ENCODE measurements at places on chromosomes 2 and 18.

DNA sequence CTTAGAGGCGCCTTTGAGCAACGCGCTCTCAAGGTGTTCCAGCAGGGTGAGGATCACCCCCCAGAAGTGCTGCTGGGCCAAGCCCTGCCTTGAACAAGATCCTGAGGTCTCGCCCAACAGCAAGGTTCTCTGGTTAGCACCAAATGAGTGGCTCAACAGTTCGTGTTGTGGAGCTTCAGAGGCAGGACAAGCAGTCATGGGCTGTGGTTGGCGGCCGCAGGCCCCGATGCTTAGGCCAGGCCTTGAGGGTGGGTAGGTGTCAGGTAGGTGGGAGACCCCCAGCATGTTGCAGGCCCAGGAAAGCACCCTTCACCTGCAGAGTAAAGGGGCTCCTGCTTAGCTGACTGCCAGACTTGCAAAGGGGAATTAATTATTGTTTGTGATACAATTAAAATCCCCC is 70.2 kb upstream of the FOSL2 start:
- no peak for ATAC-seq

GRCh38 chr18:51614033-51614432 is 416.6 kb upstream of the MEX3C start:
- no peak for ATAC-seq

DNA sequence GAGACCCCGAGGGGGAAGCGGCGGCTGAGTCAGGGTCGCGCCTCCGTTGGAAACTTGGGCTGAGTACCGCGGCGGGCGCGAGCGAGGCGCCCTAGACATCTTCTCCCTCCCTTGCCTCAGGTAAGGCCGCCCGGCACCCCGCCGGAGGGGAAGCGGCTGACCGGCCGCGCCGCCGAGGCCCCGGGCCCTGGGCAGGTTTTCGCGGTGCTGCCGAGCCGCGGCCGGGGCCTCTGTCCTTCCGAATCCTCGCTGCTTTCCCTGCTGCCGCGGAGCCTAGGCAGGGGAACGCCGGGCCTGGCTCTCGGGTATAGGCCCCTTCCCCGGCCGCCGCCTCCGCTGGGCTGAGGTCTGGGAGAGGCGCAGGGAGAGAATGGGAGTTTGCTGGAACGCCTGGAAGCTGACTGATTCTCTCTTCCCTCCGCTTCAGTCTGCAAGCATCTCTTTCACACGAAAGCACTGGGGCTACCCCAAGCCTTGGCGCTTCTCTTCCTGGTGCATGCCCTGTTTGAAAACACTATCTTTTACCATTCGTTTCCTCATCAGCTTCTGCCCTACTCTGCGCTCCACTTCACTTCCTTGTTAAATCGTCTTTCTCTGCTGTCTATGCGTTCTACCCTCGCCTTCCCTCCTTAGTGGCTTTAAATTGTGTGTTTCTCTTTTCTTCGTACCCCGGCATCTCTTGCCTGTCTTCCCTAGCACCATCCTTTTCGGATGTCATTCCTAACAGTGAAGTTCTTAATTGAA is 652 bp downstream of the PPM1B start:
- ATAC-seq: peak; percentile 0

- no peak for ATAC-seq
Measured at GRCh38 chr2:127598711-127599110, 47.2 kb upstream of the GPR17 start.

- no peak for ATAC-seq
Measured at GRCh38 chr2:133568172-133568571, at the start of gene NCKAP5. NCKAP5 (minus strand) TSS chr2:133568463; CDS start chr2:133517526, 50,937 bp downstream.

DNA sequence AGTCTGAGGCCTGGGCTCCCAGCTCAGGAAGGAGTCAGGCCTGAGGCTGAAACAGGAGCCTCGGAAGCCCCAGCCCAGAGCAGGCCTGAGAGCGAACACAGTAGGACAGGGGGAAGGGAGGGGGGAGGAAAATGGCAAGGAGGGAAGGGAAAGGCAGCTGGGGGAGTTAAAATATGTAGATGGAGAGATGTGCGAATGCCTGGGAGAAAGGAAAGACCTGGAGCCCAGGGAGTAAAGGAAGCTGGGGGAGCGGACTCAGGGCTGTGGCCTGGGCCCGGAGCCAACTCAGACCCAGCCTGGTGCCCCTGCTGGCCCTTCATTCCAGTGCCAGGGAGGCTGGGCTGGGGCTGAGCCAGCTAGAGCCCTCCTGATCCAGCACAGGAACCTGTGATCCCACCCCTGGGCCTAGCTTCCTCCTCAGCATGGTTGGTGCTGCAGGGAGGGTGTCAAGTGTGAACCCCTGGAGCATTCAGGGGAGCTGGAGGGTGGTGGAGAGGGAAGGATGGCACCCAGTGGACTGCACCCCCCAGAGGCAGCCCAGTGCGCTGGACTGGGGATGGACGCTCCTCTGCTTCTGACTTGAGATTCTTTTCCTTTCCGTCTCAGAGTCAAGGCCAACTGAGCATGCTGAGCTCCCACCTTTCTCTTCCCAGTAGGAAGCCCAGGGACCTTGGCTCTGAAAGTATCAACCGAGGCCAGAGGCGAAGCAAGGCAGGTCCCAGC is 46.3 kb downstream of the EMX1 start:
- no peak for ATAC-seq

DNA sequence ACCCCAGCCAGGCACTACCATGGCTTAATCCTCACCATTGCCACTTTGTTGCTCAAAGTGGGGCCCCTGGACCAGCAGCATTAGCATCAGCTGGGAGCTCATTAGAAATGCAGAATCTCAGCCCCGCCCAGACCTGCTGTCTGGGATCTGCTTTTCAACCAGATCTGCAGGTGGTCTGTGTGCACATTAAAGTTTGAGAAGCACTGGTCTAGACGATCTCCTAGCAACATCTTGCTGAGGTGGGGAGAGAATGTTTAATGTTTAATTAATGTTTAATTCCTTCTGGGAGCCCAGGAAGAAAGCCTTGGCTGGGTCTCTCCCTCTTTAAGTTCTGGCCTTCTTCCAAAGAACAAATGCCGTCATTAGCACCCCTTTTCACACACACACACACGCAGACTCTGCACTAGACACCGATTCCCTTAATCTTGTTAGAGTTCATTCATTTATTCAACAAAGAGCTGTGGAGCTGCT is 53.7 kb downstream of the EDAR start:
- ATAC-seq: no peak

DNA sequence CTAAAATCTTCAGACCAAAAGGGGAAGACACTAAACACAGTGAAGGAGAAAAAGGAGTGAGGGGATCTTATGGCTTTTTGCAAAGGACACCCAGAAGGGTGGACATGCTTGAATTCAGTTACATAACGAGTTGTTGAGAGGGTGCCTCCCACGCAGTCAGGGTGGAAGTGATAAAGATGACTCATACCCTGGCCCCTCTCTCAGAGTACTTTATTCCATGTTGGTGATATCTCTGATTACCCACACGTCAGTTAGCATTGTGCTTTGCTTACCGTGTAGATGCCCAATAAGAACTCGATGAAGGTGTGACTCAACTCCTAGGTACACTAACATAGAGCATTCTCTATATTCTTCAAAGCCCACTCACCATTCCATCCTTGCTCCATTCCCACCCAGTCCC is 44.4 kb downstream of the EN1 start:
- no peak for ATAC-seq

DNA sequence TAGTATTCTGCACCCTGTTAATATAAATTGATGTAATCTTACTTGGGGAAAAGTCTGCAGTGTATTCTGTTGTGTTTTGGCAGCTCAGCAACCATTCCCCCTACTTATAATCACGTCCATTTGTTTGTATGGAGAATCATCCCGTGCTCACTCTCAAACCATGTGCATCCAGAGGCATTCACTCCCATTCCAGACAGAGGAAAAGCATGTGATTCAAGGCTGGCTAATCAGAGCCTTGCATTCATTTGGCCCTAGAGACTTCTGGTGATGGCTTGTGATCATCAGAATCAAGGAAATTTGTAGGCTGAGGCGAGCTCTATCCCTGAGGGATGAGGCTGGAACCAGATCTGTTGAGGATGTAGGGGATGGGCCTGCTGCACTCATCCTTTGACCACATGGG is 5.1 kb upstream of the WIPF1 start:
- ATAC-seq: no peak

DNA sequence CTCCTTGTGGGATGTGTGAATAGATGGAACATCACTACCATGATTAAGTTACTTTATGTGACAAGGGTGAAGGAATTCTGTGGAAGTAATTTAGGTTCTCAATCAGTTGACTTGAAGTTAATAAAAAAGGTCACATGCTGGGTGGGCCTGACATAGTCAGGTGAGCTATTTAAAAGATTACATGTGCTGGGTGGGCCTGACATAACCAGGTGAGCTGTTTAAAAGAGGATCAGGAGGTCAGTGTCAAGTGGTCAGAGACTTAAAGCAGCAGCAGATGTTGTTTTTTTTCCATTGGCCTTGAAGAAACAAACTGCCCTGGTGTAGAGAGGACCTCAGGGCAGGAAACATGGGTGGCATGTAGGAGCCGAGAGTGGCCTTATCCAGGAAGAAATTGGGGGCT is 3.3 kb downstream of the IL1R2 start:
- no peak for ATAC-seq

GRCh38 chr2:216872624-216873023 is 12.8 kb upstream of the TNP1 start:
- no peak for ATAC-seq

- peak; percentile 33 for ATAC-seq
Measured at GRCh38 chr2:39093218-39093898, 27.5 kb downstream of the SOS1 start.

GRCh38 chr2:28163627-28164279 is 228.9 kb upstream of the FOSL2 start:
- ATAC-seq: no peak

GRCh38 chr18:55856229-55856628 is 268.2 kb upstream of the TCF4 start:
- no peak for ATAC-seq

DNA sequence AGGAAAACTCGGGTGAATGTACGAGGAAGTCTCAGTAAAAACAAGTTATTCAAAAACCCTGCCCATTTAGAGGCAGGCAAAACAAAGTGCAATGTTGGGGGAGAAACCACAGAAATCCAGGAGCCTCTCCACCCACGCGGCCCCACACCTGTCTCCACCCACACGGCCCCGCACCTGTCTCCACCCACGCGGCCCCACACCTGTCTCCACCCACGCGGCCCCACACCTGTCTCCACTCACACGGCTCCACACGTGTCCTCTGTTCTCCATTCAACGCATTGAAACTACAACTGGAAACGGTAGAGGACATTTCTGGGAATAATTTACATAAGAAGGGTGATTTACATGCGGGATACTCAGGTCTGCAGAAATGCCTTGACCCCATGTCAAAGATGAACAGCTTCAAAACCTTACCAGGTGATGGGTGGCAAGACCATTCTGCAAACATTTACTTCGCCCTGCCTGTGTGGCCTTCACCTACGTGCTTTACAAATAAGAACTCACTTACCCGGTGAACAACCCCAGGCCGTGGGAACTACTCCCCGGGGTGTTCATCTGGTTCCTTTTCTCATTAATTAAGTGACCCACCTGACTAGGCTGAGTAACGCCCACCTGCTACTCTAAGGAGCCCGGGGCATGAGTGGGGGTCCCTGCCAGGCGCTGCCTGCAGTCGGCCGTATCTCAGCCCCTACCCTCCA is 100.4 kb downstream of the EIPR1 start:
- ATAC-seq: no peak

DNA sequence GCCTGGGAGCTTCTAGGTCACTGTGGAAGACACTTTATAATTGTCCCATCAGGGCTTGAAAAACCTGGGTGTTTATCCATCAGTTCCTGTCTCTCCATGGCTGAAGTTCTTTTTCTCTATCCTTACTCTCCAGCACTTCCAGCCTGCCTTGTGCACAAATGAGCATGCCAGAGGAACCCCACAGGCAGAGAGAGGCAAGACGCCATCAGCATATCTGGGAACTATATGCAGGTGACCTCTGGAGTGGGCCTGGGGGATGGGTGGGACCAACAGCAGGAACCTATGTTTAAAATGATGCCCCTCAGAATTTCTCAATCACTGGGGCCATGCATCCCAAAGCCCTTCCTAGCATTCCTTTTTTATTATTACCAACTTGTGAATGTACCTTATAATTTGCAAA is 156.2 kb upstream of the PARD3B start:
- no peak for ATAC-seq

GRCh38 chr2:44895061-44895460 is 46.4 kb upstream of the SIX3 start:
- no peak for ATAC-seq

GRCh38 chr18:35851286-35851970 is 121.1 kb upstream of the RMP24 start:
- no peak for ATAC-seq

DNA sequence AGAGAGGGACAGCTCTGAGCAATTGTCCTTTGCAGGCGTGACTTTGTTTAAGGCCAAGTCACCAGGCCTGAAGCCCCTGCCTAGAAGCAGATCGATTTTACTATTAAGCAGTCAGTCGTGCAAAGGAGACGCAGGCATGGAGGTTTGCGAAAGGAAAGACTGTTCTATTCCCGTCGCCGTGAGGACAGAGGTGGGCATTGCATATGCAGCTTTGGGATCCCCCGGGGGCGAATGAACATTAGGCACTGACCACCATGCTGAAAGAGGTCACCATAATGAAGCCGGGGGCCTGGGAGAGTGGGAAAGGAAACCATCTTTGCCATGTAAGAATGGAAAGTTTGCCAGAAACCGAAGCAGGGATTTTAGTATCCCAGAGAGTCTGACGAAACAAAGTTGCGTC is 231.6 kb downstream of the BCL11A start:
- ATAC-seq: no peak

GRCh38 chr2:152097290-152097800 is 1.5 kb downstream of the CACNB4 start:
- ATAC-seq: no peak

- no peak for ATAC-seq
Measured at GRCh38 chr2:222439692-222440091, 15.3 kb downstream of the SGPP2 start.

- ATAC-seq: no peak
Measured at GRCh38 chr18:12943215-12943614, 4.6 kb upstream of the SEH1L start.

- no peak for ATAC-seq
Measured at GRCh38 chr2:98778741-98779483, 48.0 kb upstream of the MGAT4A start.

GRCh38 chr2:22626621-22627020 is 758.4 kb upstream of the KLHL29 start:
- ATAC-seq: no peak
